Lower lobe of right lung (tissue), 2 donors: ENCODE measurements at places on chromosomes 7 and 10. TPM values are rescaled to one million over a fixed set of nuclear protein-coding genes. Genes with fewer than 3 reads are reported as not detected.
A peak's percentile ranks its signal among the peaks of the same experiment; 100 is the strongest.

DNA sequence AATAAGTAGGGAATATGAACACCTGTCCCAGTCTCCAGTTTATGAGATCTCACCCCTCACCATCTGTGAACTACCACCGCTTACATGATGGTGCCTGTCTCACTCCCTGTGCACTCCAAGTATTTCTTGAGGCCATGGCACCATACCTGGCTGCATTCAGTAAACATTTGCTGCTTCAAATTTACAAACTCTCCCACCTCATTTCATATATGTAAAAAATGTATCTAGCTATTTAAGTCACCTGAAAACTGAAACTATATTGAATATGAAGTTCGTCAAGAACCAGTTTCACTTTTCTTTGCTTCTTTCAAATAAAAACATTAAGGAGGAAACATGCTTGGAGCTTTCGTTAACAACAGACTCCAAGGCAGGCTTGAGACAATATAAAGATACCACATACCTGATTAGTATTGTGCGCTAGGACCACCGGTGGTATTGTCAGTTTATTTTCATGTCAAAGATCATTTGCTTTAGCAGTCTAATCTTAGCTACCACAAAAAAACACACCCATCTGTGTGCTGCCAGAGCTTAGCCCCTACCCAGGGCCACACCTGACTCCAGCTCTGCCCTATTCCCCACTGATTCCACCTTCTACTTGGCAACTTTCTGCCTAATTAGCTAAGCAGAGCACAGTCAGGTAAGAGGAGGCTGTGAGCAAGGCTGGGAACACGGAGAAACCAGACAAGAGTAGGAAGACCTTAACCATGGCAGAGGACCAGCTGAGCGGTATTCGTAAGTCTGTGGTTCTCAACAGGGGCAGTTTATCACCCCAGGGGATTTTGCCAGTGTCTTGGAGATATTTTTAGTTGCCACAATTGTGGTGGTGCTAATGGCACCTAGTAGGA is 92.0 kb downstream of the ZFAND4 start:
- no peak for DNase-seq

GRCh38 chr10:75202321-75203045 is 8.1 kb upstream of the VDAC2 start:
- peak; percentile 66 for DNase-seq

GRCh38 chr7:109926738-109927137 is 1164.2 kb upstream of the LRRN3 start:
- DNase-seq: no peak

CDK14 gene
- 58.6 TPM for total RNA-seq

DNA sequence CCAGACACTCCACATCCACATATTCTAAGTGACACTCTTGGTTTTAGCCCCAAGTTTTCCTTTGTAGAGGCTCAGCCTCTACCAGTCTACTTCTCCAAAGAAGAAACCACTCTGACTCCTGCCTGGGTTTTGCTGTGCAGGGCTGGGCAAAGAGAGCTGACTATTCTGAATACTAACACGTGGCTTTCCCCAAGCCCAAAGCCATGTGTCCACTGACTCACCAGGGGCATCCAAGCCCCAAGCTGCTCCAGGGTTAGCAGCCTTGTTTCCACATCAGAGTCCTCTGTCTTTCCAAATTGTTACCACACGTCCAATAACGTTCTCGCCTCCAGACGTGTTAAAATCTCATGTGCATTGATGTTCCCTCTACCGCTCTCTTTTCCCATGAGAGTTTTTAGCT is 8.7 kb downstream of the GALNTL5 start:
- no peak for DNase-seq
